ENCODE measurements at places on chromosomes 12 and 14. TPM values are rescaled to one million over a fixed set of nuclear protein-coding genes. Genes with fewer than 3 reads are reported as not detected.

DNA sequence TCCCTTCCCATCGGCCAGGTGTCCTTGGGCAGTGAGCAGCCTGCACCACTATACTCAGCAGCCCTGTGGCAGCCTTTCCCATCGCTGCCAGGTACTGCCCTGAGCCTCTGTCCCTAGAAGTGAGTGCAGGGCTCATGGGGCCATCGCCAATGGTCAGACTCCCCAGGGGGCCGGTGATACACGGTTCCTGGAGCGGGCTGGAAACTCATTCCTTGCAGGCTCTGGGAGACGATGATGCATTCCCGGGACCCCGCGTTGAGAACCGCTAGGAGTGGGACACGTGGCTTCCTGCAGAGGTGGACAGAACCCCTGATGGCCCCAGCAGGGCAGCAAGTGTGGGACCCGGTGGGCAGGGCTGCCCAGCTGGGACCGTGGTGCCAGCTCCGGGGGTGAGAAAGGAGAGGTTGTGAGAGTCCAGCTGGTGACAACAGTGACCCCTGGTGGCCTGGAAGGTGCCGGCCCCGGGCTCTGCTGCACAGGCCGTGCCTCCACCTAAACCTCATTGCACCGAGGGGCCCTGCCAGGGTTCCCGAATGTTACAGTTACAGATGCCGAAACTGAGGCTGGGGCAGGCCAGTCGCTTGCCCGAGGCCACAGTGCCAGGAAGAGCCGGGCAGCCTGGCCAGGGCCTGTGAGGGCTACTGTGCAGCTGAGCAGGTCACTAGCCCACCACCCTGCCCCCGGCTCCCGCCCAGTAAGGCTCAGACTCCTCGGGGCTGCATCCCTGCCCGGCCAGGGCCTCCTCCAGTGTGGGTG, 33.8 kb downstream of the FBRSL1 start:
- peaks cover 12% of the 10 kb centered on the region for H3K4me1 ChIP-seq
- no peaks in the 10 kb centered on the region for H3K27me3 ChIP-seq
- no peak overlapping the region for H3K4me3 ChIP-seq
- peak; percentile 82 for DNase-seq
- peaks cover 10% of the 10 kb centered on the region for H3K36me3 ChIP-seq
- no peak overlapping the region for H3K27ac ChIP-seq

DNA sequence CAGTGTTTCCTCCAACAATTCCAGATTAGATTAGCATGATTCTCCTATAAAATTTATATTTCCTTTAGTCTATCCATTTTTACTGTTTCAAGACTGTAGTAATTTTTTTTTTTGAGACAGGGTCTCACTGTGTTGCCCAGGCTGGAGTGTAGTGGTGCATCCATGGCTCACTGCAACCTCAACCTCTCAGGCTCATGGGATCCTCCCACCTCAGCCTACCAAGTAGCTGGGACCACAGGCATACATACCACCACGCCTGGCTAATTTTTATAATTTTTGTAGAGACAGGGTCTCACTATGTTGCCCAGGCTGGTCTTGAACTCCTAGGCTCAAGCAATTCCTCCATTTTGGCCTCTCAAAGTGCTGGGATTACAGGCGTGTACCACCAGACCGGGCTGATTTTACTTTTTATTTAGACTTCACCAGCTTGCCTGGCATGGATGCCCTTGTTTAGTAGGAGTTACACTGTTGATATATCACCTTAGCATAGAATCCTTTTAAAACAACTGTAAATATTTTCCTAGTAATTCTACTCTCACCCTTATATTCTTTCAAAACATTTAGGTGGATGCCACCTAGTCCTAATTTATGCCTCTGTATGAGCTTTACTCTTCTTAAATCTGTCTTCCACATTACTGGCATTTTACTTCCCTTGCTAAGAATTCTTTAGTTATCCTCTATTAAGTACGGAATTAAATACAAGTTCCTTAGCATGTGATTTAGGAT, 55.8 kb upstream of the LIMA1 start:
- H3K36me3 ChIP-seq = no peaks in the 10 kb centered on the region
- H3K27ac ChIP-seq = no peak overlapping the region
- no peaks in the 10 kb centered on the region for H3K27me3 ChIP-seq
- DNase-seq = no peak
- H3K4me3 ChIP-seq = no peak overlapping the region

- H3K27ac ChIP-seq = no peak overlapping the region
- no peaks in the 10 kb centered on the region for H3K27me3 ChIP-seq
- no peak for DNase-seq
- H3K4me3 ChIP-seq = no peak overlapping the region
- no peaks in the 10 kb centered on the region for H3K4me1 ChIP-seq
- H3K36me3 ChIP-seq = no peaks in the 10 kb centered on the region
Measured at GRCh38 chr14:69247676-69248440, 12.1 kb upstream of the GALNT16 start.

DNA sequence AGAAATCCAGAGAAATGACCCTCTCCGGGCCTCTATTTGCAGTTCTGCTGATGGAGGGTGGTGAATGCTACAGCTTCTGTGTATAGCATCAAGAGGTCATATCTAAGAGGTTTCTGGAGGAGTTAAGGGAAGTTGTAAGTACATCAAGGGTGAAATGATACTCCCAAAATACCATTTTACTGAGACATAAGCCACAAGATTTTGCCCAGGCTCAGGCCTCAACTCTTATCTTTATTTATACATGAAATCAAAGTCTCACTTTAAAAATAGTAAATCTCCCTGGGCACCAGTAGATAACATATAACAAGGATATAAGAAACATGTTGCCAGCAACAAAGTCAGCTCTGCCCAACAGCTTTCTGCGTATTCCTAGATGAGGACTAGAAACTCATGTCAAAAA, 40.4 kb downstream of the NIN start:
- H3K4me3 ChIP-seq = no peak overlapping the region
- H3K27me3 ChIP-seq = no peaks in the 10 kb centered on the region
- peaks cover 22% of the 10 kb centered on the region for H3K36me3 ChIP-seq
- peaks cover 96% of the 10 kb centered on the region for H3K4me1 ChIP-seq
- DNase-seq = no peak

DNA sequence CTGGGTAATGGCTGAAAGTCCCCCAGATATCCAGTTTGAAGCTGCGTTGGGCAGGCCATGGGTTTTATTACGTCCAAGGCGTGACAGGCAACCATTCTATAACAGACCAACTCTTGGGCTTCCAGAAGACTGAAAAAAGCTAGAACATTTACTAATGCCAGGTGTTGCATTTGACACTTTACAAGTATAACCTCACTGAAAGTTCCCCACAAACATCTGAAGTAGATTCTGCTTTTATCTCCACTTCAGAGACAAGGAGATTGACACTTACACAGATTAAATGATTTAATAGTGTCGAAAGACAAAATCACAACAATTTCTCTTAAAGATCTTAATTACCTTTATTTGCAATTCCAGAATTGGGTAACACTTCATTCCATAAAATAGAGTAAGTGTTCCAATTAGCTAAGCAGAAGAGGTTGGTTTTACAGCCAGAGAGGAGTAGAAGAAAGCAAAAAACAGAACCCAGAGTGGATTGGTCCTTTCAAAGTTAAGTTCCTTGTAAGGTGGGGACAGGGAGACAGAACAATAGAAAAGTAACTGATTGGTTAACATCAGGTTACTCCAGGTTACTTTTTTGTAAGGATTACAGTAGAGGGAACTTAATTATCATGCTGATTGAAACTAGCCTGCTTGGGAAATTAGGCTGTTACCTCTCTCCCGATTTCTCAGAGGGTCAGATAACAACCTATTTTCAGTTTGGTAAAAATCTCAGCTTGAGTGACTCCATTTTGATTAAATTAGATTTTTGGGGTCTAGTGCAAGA, 11.3 kb downstream of the SOCS2 start:
- no peaks in the 10 kb centered on the region for H3K4me1 ChIP-seq
- H3K27ac ChIP-seq = no peak overlapping the region
- DNase-seq = no peak
- no peak overlapping the region for H3K4me3 ChIP-seq

Gene ACOT6
- polyA plus RNA-seq = not detected

DNA sequence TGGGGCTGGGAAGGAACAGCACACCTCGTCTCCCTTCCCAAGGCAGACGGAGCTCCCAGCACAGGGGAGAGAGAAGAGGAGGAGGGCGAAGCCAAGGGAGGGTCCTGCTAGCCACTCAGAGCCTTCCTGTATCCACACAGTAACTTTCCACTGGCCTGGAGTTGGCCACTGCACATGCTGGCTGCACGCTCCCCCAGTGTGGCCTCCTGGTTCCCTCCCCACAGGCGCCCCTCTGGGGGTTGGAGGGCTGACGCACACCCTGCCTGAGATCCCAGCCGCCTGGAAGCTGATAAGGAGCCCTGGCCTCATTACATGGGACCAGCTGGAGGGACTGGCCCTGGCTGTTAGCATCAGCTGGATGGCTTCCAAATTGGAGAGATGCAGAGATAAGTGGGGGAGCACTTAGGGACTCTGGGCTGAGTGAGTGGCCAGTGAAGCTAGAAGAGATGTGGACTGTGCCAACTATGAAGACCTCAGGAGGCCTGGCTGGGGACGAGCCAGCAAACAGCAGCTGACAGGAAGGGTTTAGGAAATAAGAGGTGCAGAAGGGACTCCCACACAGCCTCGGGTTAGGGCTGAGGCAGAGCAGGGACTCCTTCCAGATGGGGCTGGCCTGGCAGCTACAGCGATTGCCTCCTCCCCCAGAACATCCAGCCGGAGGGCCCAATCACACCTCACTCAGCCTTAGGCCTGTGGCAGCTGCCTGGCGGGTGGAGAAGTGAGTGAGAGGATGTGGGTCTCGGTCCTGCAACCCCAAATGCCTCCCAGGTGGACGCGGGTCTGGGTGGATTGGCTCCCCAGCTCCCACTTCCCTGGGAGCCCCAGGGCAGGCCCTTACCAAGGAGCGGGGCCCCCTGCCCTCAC, 26.3 kb upstream of the BCDIN3D start:
- no peak overlapping the region for H3K4me3 ChIP-seq
- H3K4me1 ChIP-seq = no peaks in the 10 kb centered on the region
- H3K27me3 ChIP-seq = no peaks in the 10 kb centered on the region
- no peak for DNase-seq
- H3K27ac ChIP-seq = no peak overlapping the region

DNA sequence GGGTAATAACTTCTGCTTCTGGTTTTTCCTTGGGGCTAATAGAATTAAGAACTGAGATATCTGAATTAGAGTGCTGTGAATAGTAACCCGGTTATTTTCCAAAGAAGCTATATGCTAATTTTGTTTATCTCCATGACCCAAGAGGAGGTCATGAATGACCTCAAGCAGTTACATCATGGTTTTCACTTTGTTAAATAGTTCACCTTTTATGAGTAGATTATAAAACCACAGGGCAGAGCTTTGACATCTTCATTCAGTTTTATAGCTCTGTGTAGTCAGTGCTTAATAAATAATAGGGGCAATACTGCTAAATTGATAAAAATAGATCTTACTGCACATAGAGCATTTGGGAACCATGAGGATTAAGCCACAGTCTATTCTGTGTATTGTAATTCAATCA, 462.2 kb downstream of the LRIG3 start:
- no peak for DNase-seq
- H3K27ac ChIP-seq = no peak overlapping the region
- no peaks in the 10 kb centered on the region for H3K4me1 ChIP-seq
- H3K36me3 ChIP-seq = no peaks in the 10 kb centered on the region

DNA sequence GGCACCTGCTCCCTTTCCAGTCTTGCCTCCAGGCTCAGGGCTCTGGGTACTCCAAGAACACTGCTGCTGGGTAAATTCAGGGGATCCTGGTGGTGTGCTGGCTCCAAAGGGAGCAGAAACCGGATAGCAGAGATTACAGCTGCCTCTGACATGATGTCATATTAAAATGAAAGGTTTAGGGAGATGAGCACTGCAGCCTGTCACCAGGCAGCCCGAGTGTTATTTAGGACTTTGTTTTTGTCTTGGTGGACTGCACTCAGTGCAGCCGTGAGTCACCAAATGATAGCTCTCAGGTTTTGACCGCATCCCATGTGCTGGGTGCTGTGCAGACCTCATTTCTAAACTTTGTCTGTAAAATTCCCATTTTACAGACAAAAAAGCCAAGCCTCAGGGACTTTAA, 266.0 kb upstream of the CRY1 start:
- no peak overlapping the region for H3K27ac ChIP-seq
- no peaks in the 10 kb centered on the region for H3K27me3 ChIP-seq
- H3K4me3 ChIP-seq = no peak overlapping the region
- no peak for DNase-seq
- no peaks in the 10 kb centered on the region for H3K4me1 ChIP-seq

DNA sequence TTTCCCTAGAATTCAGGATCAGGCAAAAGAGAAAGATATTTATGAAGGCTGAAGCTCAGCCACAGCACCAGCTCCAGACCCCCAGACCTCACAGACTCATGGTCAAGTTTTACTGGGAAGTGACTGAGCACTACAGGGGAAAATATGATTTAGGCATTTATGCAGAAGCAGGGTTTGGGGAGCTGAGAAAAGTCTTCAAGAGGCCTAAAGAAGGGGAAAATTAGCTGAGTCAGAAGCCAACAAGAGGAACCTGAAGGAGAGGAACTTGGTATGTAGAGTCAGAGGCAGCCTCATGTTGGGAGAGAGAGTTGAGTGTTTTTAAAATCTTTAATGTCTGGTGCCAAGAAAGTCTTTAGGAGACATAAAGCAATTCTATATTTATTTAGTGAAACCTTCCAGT, 63.0 kb downstream of the FOS start:
- no peaks in the 10 kb centered on the region for H3K27me3 ChIP-seq
- DNase-seq = no peak
- H3K27ac ChIP-seq = no peak overlapping the region
- H3K4me3 ChIP-seq = no peak overlapping the region
